SJSA1 (cell line): ENCODE measurements at places on chromosomes 5 and 9. TPM values are rescaled to one million over a fixed set of nuclear protein-coding genes. Genes with fewer than 3 reads are reported as not detected.

DNA sequence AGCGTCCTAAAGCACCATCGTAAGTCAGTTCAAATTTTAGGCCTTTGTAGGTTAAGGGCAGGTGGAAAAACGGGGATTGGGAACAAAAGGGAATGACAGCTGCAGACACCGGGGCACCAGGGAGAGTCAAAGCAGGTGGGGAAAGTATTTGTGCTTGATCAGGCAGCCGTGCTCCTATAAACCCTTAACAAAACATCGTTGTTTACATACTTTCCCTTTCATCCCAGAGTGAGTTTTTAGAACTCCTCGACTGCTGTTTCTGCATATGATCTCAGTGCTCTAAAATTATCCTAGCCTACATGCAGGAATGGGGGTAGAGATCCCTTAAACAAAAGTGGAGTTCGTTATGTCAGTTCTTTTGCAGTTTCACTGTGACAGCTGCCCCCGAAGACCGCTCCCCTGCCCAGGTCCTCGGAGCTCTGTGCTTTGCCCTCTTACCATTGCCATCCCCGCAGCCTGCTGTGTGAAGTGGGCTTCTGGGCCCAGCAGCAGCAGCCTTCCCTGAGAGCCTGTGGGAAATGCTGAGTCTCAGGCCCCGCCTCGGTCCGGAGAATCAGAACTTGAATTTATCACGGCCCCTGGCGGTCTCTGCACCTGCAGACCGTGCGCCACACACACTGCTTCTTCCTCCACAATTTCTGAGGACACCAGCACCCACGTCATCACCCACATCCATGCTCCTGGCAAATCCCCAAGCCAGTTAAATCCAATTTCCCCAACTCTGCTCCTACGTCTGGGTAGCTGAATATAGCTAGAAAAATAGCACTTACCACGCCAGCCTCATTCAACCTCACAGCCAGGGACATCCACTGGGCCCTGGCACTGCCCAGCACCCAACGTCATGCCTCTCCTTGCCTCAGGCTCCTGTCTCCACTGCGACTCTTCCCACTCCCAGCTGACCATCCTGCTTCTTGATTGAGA lies 86.8 kb downstream of the NSUN2 start:
- H3K36me3 ChIP-seq: no peaks in the 10 kb centered on the region
- H3K27me3 ChIP-seq: no peaks in the 10 kb centered on the region
- DNase-seq: no peak
- no peak overlapping the region for H3K4me3 ChIP-seq
- H3K4me1 ChIP-seq: no peaks in the 10 kb centered on the region

- H3K4me3 ChIP-seq: no peak overlapping the region
- H3K36me3 ChIP-seq: no peaks in the 10 kb centered on the region
- no peaks in the 10 kb centered on the region for H3K4me1 ChIP-seq
- H3K27me3 ChIP-seq: 0 out of 2 replicates have a peak, but pooled peaks cover 5% of the 10 kb centered on the region
- no peak overlapping the region for H3K27ac ChIP-seq
Measured at GRCh38 chr9:98168153-98168780, 24.2 kb downstream of the CORO2A start.

- no peaks in the 10 kb centered on the region for H3K27me3 ChIP-seq
- no peak overlapping the region for H3K27ac ChIP-seq
- H3K4me3 ChIP-seq: no peak overlapping the region
Measured at GRCh38 chr5:143550986-143551630, 147.6 kb upstream of the NR3C1 start.

DNA sequence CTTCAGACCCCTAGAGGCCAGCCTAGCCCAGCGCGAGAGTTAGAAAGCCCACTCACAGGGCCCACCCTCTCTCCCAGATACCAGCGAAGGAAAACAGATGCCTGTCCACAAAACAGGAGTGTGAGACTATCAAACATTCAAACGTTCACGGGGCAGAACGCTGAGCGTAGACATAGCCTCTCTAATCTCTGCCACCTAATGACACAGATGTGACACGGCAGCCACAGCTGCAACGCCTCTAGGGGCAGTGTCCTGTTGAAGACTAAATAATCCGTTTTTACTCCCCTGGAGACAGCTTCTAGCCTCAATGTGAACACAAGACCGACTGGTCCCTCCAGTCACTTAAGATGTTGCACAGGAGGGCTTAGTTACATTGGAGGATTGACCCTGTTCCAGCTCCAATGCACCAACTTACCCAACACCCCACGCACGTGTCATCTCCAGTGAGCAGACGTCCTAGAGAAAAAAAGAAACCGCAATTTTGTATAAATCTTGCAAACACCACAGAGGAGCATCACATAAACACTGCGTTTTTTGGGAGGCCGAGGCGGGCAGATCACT lies 14.3 kb downstream of the DIPK1B start:
- no peak overlapping the region for H3K27ac ChIP-seq
- H3K4me1 ChIP-seq: peaks cover 22% of the 10 kb centered on the region
- H3K4me3 ChIP-seq: peak overlapping the region; percentile 66
- H3K36me3 ChIP-seq: peaks cover 67% of the 10 kb centered on the region

- no peak overlapping the region for H3K4me3 ChIP-seq
- H3K4me1 ChIP-seq: peaks cover 28% of the 10 kb centered on the region
- no peak overlapping the region for H3K27ac ChIP-seq
- no peaks in the 10 kb centered on the region for H3K36me3 ChIP-seq
Measured at GRCh38 chr5:169631360-169631759, 5.7 kb upstream of the DOCK2 start.

DNA sequence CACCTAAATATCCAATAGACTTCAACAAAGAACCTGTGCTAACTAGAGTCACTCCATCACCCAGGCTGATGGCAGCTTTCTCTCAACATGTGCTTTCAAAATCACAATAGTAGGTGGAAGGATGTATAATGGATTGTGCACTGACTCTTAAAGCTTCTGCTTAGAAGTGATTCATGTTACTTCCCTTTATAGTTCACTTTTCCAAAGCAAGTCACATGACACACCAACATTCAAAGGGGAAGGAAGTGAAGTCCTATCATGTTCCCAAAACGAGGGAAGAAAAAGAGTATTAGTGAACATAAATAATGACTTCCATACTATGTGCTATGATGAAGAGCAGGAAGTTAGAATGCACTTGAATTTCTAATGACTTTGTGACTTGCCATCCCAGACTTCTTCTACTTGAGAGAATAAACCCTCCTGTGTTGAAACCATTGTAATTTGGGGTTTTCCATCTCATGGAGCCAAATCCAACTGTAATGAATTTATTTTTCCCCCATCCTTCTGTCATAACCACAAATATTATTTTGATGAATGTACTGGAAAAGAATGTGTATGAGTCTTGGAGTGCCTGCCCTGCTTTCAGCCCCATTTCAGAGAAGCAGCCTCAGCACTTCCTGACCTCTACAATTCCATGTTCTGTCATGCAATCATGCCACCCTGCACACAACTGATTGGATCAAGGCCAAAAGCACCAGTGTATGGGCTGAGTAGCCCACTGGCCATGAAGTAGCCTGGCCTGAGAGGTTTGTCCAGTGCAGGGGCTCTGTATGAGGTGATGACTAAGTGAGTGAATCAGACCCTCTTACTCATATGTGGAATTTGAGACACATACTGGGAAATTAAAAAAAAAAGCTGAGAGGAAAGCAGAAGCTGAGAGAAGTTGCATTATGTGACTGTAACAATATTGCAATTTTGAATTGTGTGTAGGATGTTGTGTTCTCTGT lies 525.9 kb upstream of the CLINT1 start:
- peak overlapping the region; percentile 91 for H3K27ac ChIP-seq
- H3K4me1 ChIP-seq: peaks cover 41% of the 10 kb centered on the region
- no peaks in the 10 kb centered on the region for H3K27me3 ChIP-seq
- no peaks in the 10 kb centered on the region for H3K36me3 ChIP-seq
- DNase-seq: peak; percentile 97

DNA sequence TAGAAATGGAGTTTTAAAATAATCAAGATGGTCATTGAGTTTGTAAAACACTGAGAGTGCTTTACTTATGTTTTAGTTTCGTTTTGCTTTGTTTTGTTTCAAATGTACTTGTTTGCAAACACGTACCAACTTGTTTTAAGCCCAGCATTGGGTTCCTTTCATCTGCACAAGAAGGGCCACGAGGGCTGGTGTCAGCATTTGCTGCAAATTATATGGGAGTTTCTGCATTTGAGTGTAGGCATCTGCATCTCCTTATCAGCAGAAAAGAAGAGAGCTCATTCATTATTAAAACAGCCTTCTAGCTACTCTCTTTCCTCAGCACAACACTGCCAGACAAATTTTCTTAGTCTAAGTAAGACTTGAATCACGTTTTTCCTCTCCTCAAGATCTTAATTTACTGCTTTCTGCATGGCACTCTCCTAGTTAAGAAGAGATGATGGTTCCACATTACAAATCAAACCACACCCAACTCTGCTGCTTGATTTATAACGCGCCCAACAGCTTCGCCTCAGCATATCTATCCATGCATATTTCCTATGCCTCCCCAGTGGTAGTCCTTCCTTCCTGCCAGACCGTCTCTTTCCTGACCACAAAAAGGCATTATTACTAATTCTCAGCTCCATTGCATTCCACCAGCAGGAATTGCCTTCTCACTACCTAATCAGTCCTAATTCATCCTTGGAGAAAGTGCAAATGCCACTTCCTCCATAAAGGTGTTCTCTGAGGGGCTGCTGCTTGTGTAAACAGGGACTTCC lies 95.2 kb upstream of the CAST start:
- DNase-seq: peak; percentile 36
- H3K4me3 ChIP-seq: no peak overlapping the region
- H3K27ac ChIP-seq: peak overlapping the region; percentile 69
- H3K4me1 ChIP-seq: peaks cover 44% of the 10 kb centered on the region

GRCh38 chr9:136762221-136762691 lies 2.1 kb downstream of the LCN15 start:
- H3K27me3 ChIP-seq: peaks cover 11% of the 10 kb centered on the region; the same call in 1 of the 2 replicates
- H3K36me3 ChIP-seq: no peaks in the 10 kb centered on the region
- H3K4me1 ChIP-seq: no peaks in the 10 kb centered on the region
- no peak overlapping the region for H3K4me3 ChIP-seq
- no peak for DNase-seq

DNA sequence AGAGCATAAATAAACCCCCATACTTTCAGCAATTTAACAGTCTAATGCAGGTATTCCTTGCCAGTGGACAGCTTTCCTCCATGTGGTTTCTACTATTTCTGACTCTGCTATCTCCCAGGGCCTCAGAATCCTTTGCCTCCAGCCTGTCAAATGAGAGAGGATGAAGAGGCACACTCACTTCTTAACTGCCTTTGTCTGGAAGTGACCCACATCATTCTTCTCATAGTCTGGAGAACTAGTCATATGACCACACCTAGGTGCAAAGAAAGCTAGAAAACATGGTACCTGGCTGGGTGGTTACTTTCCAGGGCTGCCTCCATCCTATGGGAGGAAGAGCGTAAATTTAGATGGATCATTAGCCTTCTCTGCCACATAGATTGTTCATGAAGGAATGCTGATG lies 22.5 kb downstream of the PALM2AKAP2 start:
- no peak for DNase-seq
- H3K4me3 ChIP-seq: no peak overlapping the region
- H3K27ac ChIP-seq: no peak overlapping the region
- no peaks in the 10 kb centered on the region for H3K27me3 ChIP-seq
- peaks cover 28% of the 10 kb centered on the region for H3K4me1 ChIP-seq

GRCh38 chr5:132257131-132258101 lies at the start of gene PDLIM4:
Gene PDLIM4 (plus strand): TSS chr5:132257696. CDS start chr5:132257735, 39 bp downstream.
- H3K36me3 ChIP-seq: peaks cover 30% of the 10 kb centered on the region
- peak within 1 kb of the TSS; percentile 80 for H3K4me3 ChIP-seq
- DNase-seq: peak; percentile 77

GRCh38 chr5:133900534-133901270 lies 67.7 kb downstream of the C5orf15 start:
- DNase-seq: no peak
- no peaks in the 10 kb centered on the region for H3K36me3 ChIP-seq
- H3K4me1 ChIP-seq: no peaks in the 10 kb centered on the region
- H3K27ac ChIP-seq: no peak overlapping the region
- peaks cover 3% of the 10 kb centered on the region; the same call in 1 of the 2 replicates for H3K27me3 ChIP-seq

DNA sequence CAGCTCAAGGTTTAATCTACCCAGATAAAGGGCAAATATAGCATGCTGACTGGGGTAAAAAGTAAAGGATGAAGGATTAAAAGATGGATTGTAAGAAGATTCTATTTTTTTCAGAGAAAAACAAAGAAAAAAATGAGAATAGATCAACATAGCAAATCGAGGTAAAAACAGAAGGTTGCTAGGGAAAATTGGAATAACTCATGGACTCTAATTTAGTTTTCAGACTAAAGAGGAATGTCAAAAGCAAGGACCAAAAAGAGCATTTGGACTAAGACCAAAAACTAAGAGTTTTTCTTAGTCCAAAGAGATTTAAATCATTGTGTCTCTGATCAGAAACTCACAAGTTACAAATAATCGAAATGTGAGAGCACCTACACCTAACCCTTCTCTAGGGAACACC lies 250.7 kb upstream of the PTPRD start:
- H3K27me3 ChIP-seq: no peaks in the 10 kb centered on the region
- DNase-seq: no peak
- H3K36me3 ChIP-seq: no peaks in the 10 kb centered on the region

DNA sequence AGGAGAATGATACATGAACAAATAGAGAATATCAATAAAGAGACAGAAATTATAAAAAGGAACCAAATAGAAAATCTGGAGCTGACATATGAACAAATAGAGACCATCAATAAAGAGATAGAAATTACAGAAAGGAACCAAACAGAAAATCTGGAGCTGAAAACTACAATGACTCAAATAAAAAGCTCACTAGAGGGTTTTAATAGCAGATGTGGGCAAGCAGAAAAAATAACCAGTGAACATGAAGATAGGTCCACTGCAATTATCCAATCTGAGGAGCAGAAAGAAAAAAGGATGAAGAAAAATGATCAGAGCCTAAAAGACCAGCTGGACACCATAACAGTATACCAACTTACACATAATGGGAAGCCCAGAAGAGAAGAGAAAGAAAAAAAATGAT lies 353.7 kb downstream of the ARL15 start:
- H3K36me3 ChIP-seq: no peaks in the 10 kb centered on the region
- no peak for DNase-seq
- no peak overlapping the region for H3K27ac ChIP-seq
- no peaks in the 10 kb centered on the region for H3K4me1 ChIP-seq
- H3K4me3 ChIP-seq: no peak overlapping the region

- DNase-seq: no peak
- no peaks in the 10 kb centered on the region for H3K27me3 ChIP-seq
- H3K36me3 ChIP-seq: peaks cover 43% of the 10 kb centered on the region
- H3K4me1 ChIP-seq: no peaks in the 10 kb centered on the region
- H3K4me3 ChIP-seq: no peak overlapping the region
- H3K27ac ChIP-seq: no peak overlapping the region
Measured at GRCh38 chr5:635306-636055, 23.3 kb downstream of the CEP72 start.

PRRX2 gene
- total RNA-seq: 9.8 and 14.0 TPM in 2 replicates

MUSK gene
- 0.08 and 0.16 TPM in 2 replicates for total RNA-seq

NTNG2 gene
- total RNA-seq: not detected in 2 replicates

PSAT1 gene
- total RNA-seq: 24.7 and 29.9 TPM in 2 replicates

HAVCR2 gene
- total RNA-seq: 0.05 TPM in 1 of 2 replicates, not detected in the other
